Suppressor macrophage treated with lipopolysaccharide for 1 hour (primary cell): ENCODE measurements at places on chromosomes 5 and 9.

GRCh38 chr5:53913941-53914340, 353.5 kb downstream of the NDUFS4 start:
- peak; percentile 37 for DNase-seq

DNA sequence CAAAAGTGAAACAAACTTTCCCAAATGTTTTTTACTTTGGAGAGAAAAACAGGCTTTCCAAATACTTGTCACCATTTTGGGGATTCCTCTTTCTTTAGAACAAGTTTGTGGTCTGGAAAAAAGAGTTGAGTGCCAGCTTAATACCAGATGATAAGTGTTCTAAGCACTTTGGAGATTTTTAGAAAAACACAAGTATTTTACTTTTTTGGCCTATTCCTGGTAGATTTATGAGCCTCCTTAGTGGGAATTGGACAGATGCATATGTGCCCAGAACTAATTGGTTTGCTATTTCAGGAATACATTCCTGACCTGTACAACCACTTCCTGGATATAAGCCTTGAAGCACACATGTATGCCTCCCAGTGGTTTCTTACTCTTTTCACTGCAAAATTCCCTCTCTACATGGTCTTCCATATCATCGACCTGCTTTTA, 40.5 kb downstream of the GPR21 start:
- DNase-seq, result no peak

- DNase-seq, result no peak
Measured at GRCh38 chr5:124923131-124923530, 176.7 kb upstream of the ZNF608 start.

DNA sequence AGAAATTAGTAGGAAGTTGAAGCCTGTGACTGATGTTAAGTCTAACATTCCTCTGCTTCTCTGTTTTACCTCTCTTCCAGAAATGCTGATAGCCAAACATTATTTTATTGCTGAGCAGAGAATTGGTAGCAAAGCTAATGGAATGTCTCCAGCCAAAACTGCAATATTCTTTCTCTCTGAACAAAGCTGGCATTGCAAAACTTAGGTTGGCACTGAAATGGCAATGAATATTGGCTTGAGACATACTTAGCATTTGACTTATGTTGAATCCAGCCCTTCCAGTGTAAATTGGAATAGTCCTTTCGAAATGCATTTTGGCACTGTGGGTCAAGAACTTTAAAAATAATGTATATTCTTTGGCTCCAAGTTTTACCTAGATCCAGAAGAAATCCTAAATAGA, 21.1 kb downstream of the FAF2 start:
- DNase-seq, result no peak

- peak; percentile 83 for DNase-seq
Measured at GRCh38 chr9:130117816-130118632, 54.2 kb upstream of the NCS1 start.

- DNase-seq, result no peak
Measured at GRCh38 chr5:53642061-53642460, 81.6 kb downstream of the NDUFS4 start.

GRCh38 chr9:99490729-99491128, 268.6 kb downstream of the SEC61B start:
- no peak for DNase-seq

DNA sequence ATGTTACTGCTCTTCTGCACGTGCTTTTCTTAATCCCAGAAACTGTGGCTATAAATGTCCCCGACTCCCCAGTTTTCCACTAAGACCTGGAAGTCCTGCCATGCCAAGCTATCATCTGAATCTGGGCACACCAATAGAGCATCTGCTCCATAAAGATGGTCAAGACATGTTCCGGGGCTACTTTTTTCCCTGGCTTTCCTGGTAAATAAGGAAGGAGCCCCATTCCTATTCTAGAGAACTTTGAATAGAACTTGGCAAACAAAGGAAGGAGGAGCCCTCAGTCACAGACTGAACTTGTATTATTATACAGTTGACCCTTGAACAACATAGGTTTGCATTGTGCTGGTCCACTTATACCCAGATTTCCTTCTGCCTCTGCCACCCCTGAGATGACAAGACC, 182.9 kb downstream of the CCDC192 start:
- DNase-seq, result no peak

GRCh38 chr9:130983970-130984369, 25.0 kb upstream of the LAMC3 start:
- no peak for DNase-seq

GRCh38 chr9:69535286-69535832, 136.8 kb downstream of the APBA1 start:
- DNase-seq, result no peak
